ENCODE measurements at places on chromosomes 5 and 9.

GRCh38 chr9:130714586-130715110 is 21.1 kb downstream of the EXOSC2 start:
- no peak for DNase-seq

DNA sequence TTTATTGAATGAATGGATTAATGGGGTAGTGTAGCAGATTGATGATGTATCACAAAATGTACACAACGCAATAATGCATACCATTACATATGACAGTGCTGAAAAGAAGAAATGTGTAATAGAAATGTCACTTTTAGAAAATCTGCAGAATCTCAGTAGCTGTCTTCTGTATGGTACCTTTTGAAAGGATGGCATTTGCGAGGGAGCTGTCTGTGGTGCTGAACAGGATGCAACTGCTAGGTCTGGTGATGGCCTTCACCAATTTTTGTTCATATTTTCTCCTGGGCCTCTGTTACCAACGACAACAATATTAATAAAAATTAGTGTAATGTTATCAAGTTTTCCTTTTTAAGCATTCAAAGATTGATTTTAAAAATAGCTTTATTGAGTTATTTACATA is 36.2 kb upstream of the OTULIN start:
- peak; percentile 68 for DNase-seq

GRCh38 chr5:12885018-12885417 is 980.8 kb upstream of the CTNND2 start:
- DNase-seq: no peak

DNA sequence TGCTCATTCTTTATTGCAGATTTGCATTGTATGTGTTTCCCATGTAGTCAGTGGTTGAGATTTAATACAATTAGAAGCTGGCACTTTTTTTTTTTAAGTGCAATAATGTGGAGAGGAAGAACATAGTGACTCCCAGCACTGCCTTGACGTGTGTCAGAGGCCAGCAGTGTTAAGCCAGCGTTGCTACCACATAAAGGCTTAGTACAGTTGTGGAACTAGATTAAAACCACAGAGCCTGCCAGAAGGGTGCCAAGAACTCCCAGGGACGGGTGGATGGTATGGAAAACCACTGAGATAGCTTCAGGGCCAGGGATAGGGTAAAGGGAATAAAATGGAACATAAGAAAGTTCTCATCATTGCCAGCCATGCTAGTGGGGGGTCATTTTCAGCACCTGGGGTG is 142.9 kb downstream of the TRIO start:
- DNase-seq: no peak

DNA sequence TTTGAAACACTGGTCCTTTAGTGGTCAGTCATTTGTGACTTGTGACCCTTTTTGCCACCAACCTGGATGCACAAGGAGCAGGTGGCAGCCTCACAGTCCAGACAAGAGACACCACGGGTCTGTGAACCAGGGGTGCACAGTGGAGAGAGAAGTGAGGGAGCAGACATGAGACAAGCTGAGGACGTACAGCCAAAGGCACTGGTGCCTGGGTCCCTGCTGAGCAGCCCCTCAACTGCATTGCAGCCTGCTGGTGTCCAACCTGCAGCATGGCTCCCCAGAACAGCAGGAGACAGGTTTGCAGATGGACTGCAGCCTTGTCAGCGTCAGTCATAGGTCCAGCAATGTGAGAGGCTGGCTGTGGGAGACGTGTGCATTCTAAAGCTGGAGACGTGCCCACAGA is 124.2 kb upstream of the FSTL4 start:
- no peak for DNase-seq

- DNase-seq: peak; percentile 58
Observed at GRCh38 chr9:37747271-37747753, 6.3 kb upstream of the TRMT10B start.

GRCh38 chr5:176447591-176447977 is 601 bp upstream of the FAF2 start:
- no peak for DNase-seq

DNA sequence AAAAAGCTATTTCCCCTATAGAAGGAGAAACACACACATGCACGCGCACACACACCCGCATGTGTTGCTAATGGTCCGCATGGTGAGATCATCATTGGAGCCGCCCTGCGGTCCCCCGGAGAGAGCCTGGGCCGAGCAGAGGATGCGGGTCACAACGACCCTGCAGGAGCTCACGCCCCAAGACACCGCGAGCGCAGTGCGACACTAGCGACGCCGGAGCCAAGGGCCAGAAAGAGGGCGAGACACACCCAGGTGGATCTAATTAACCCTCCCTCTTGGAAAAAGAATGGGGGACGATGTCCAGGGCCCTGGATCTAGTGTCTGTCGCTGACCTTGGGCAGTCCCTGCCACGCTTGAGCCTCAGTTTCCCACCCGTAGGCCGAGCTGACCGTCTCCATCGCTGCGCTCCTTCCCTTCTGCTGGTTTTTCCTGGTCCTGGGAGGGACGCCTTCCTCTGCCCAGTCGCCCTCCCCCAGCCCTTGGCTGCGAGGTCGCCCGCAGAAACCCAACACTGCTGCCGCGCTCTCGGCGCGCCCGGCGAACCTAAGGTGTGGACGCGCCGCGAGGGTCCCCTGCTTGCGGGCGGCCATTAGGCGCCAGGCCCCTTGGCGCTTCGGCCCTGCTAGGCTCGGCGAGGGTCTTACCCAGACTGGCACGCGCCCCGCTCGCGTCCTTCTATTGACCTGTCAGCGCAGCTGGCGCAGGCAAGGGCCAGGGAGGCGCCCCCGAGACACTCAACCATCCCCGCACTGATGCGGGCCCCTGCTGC is 47.5 kb upstream of the RNF20 start:
- DNase-seq: peak; percentile 45

Data from neural crest cell (in vitro differentiated cells).